ENCODE measurements at places on chromosomes 6 and 20.

GRCh38 chr6:31042806-31043205 lies 32.5 kb downstream of the MUC22 start:
- no peak for DNase-seq

DNA sequence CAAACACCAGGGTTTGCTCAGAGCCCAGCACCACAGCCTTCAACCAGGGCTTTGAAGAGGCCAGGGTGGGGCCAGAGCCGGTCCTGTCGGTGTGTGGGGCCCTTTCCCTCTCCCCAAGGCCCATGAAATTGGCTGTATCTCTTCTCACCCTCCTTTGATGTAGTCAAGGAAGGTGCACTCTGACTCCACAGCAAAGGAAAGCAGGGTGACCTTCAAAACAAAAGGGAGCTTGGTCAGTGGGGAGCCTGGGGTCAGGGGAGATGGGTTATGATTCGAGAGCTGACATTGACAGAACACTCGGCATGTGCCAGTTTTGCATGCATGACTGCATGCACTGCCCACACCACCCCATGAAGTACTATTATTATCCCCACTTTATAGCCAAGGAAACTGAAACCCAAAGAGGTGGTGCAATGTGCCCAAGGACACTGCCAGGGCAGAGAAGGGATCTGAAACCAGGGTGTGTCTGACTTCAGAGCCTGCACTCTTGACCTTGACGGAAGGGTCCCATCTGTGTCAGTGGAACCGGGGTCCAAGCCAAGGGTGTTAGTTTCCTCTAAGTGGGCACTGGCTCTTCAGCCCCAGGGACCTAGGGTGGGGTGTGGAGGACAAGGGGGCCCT lies 55.4 kb downstream of the RAB44 start:
- DNase-seq, result no peak

DNA sequence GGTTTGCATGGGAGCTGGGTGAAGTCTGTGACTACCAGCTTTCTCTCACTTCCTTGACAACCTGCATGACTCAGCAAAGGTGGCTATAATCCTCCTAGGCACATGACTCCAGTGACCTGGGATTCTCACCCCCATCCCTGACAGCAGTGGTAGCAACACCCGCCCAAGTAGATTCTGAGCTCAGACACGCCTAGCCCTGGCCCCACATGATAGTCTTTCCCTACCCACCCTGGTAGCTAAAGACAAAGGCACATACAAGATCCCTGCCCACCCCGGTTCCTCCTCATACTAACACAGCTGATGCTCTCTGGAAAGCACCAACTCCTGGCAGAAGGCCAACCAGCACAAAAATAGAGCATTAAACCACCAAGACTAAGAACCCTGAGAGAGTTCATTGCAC lies 25.9 kb upstream of the CRISP1 start:
- DNase-seq, result no peak

DNA sequence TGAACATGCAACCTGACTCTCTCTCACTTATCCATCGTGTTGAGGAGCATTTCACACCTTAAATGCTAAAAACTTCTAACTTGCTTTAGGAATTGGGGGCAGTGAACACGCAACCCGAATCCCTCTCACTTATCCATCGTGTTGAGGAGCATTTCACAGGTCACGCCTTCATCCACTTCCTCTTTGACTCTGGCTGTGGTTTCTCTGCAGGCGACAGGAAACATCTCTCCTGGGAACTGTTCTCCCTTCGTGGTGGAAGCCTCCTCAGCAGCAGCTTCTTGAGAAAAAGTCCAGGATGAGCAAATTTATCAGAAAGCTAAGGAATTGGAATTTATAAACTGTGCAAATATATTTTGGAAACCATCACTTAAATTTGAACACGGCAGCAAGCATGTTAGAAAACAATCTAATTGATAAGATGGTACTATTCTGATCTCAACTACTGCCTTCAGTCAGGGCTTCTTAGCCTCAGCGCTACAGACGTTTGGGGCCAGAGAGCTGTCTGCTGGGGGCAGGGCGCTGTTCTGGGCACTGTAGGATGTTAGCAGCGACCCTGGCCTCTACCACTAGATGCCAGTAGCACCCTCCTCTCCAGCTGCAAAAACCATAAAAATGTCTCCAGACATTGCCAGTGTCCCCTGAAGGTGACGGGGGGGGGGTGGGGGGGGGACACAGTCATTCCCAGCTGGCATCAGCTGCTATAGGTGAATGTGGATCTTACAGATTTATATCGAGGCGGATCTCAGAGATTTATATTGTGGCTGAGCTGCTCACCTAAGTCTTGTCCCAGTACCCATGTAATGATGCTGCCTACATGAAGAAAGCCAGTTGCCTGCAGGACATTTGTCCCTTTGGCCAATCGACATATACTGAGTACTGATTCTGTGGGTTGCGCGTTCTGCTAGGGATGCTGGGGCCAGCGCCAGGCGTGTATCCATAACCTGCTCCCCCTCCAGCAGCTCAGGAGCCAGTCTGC lies 26.2 kb downstream of the CTCFL start:
- DNase-seq, result no peak

DNA sequence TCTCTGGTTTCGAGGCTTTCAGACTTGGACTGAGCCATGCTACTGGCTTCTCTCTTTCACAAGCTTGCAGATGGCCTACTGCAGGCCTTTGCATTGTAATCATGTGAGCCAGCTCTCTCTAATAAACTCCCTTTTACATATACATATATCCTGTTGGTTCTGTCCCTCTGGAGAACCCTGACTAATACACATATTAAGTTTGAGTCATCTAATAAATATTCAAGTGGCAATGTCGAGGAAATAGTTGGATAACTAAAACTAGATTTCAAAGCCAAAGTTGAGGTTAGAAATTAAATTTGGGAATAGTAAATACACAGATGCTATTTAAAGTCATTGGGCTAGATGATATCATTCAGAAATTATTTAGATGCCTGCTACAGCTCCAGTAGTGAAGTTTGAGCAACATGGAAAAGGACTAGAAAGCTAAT lies 1343.4 kb downstream of the GRIK2 start:
- DNase-seq, result no peak

GRCh38 chr6:157017861-157018260 lies 240.7 kb downstream of the ARID1B start:
- no peak for DNase-seq

DNA sequence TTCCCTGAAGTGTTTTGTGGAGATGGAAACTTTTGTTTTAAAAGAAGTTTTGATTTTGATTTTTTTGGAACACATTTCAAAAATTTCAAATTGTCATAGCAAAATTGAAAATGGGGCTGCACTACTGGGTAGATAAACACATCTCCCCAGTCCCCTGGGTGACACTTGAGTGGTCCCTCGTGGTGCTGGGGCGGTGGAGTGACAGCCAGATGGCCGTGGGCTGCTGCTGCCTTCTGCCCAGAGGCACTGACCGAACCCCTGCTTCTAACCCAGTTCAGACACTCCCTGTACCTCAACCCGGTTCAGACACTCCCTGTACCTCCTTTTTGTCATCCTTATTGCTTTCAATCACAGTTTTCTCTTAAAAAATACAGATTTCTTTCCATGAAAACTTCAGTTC lies 69.9 kb upstream of the SYNJ2 start:
- no peak for DNase-seq

GRCh38 chr20:63323357-63323981 lies 30.5 kb downstream of the COL20A1 start:
- DNase-seq, result no peak

DNA sequence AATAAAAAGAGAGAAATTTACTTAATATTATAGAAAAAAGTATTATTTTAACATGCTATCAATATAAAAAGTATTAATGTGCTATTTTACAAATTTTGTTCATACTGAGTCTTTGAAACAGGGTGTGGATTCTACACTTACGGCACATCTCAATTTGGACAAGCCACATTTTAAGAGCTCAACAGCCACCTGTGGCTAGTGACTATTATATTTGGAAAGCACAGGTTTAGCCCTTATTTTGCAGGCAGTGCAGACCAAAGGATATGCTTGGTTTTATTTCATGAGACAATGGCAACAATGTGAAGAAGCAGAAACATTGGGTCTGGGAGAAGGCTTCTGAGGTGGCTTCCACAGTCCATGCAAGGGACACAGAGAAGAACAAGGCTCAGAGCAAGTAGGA lies 74.6 kb downstream of the BACH2 start:
- no peak for DNase-seq

GRCh38 chr6:35665573-35665972 lies 23.1 kb downstream of the FKBP5 start:
- no peak for DNase-seq

DNA sequence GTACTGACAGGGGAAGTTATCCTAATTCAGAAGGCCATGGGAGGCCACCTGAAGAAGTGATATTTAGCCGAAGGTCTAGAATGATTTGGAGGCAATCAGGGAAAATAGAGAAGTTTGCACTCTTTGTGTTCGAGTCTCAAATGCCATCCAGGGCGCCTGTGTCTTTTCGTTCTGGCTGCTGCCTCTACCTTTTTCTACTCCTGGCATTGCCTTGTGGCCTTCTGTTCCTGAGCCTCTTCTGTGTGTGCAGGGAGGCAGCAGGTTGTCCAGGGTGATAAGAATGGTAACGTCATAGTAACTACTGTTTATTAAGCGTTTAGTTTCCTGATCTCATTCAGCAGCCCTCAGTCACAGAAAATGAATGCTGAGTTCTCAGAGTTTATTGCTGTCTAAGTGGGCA lies 252.1 kb downstream of the FARS2 start:
- no peak for DNase-seq

- no peak for DNase-seq
Measured at GRCh38 chr6:4896401-4896800, 107.4 kb downstream of the RPP40 start.

- no peak for DNase-seq
Measured at GRCh38 chr20:49513009-49513408, 30.5 kb upstream of the KCNB1 start.

- no peak for DNase-seq
Measured at GRCh38 chr6:81793821-81794475, 41.5 kb upstream of the TENT5A start.

DNA sequence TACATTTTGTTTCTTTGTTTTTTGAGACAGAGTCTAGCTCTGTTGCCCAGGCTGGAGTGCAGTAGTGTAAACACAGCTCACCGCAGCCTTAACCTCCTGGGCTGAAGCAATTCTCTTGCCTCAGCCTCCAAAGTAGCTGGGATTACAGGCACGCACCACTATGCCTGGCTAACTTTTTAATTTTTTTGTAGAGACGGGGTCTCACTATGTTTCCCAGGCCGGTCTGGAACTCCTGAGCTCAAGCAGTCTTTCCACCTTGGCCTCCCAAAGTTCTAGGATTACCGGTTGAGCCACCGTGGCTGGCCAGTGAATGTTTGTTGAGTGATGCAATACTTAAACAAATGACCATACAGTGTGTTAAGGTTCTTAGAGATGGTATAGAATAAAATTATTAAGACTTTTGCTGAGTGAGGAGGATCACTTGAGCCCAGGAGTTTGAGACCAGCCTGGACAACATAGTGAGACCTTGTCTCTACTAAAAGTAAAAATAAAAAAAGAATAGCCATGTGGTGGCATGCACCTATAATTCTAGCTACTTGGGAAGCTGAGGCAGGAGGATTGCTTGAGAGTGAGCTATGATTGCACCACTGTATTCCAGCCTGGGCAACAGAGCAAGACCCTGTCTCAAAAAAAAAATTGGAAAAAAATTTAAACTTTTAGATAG lies 13.4 kb downstream of the CEP250 start:
- no peak for DNase-seq

DNA sequence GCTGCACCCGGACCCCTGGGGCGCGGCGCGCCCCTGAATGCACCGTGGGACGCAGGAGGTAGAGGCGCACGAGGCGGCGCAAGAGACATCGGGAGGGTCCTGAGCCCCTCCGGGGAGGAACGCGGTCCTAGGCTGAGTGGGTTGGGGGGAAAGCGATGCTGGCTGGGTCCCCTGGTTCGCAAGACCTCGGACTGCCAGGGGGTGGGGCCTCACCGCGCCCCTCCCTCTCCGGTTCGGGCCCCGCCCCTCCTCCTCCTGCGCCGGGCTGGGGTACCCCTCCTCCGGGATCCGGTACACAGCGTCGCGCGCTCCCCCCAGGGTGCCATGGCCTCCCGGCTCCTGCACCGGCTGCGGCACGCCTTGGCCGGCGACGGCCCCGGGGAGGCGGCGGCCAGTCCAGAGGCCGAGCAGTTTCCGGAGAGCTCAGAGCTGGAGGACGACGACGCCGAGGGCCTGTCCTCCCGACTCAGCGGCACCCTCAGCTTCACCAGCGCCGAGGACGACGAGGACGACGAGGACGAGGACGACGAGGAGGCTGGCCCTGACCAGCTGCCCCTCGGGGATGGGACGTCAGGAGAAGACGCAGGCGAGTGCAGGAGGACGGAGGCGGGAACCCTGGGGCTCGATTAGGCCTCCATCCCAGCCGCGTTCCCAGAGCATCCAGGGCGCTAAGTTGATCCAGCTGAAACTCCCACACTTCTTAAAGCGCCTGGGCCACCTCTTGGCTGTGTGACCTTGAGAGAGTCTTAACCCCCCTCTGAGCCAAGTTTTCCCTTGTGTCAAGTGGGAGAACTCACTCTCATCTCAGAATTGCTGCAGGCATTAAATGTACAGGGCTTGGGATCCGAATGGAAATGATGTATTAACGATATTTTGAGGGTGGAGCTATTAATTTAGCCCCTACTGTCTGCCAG lies 541 bp downstream of the SNX21 start:
- DNase-seq, result no peak

- no peak for DNase-seq
Measured at GRCh38 chr20:1874450-1875182, 20.6 kb upstream of the SIRPA start.

DNA sequence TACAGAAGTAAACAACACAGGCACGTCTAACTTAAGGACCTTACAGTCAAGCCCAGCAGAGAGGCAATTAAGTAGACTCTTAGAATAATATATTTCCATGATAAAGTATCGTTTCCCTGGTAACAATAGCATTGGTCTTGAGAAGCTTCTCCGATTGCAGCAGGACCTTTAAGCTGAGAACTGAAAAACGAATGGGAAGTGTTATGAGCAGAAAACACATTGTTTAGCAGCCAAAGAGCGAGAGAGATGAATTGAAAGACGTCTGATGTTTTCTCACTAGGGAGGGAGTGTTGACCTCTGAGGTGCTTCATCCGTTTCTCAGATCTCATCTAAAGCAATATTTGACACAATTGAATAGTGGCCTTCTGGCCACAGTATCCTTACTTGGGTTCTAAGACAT lies 855 bp downstream of the BYSL start:
- DNase-seq, result no peak

- no peak for DNase-seq
Measured at GRCh38 chr6:6503191-6503590, 85.3 kb upstream of the LY86 start.

DNA sequence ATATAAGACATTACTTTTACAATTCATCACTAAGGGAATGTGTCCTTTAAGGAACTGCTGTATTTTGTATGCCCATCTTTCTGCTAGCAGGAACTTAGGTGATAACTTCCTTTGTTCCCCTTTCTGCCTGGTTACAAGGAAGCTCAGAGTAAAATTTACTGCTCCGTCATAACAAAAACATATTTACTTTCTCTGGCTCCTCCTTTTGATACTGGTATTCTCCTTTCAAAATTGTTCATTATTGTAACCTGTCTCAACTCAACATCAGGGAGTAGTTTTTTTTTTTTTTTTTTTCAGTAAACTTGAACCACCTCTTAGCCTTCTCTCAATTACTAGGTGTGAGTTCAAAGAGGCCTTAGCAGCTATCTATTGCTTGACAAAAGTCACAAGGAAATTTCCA lies 37.1 kb downstream of the RIPOR2 start:
- no peak for DNase-seq

GRCh38 chr20:24211972-24212371 lies 223.4 kb upstream of the GGTLC1 start:
- DNase-seq, result no peak

GRCh38 chr6:83873869-83874268 lies 14.4 kb downstream of the CYB5R4 start:
- DNase-seq, result no peak

- no peak for DNase-seq
Measured at GRCh38 chr6:4913705-4914419, 90.0 kb downstream of the RPP40 start.

GRCh38 chr6:17962436-17963031 lies 24.9 kb downstream of the KIF13A start:
- DNase-seq, result peak; percentile 71
